ENCODE measurements at places on chromosomes 6 and 20.

DNA sequence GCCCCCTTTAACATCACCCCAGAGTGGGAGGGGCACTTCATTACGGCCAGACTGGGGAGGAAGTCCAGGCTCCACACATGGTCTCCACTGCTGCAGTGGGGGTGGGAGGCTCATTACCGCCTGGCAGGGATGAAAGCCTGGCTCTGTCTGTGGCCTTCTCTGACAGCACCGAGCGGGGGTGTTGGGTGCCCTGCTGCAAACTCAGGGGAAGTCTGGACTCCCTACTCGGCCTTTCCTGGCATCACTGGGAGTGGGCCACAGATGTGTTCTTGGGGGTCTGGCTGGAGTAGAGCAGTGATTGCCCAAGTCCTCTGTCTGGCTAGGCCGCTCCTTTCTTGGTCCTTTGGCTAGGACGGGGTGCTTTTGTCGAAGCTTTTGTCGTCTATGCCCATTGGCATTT is 27.1 kb downstream of the TTLL9 start:
- no peak for DNase-seq

DNA sequence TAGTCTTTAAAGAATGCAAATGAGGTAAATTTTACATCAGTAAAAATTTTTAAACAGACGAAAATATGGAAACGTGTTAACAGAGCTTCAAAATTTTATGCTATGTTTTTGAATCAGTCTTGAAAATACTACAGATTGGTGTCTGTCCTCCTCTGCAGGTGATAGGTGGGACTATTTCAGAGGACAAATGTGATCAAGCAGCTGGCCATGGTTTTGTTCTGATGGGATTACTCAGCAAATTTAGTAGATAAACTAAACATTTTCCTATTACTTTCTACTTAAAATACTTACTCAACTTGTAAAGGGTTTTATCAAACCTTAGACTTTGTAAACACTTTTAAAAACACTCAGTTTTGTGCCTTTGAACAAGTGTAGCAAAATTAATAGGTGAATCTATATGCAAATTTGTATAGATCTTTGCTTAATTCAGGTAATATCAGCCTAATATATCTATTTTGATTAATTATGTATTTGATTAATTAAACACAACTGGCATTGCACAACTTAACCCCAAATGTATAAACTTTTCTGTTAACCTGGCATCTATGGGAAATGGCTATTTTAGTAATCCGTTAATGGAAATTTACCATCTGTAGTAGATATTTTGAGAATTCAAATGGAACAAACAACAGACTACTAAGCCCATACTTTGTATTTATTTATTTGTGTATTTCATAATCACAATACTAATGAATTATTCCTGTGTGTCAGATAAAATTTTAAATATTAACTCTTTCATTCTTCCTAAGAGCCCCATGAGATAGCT is 22.5 kb downstream of the ADGRB3 start:
- DNase-seq: no peak

- DNase-seq: no peak
Observed at GRCh38 chr20:37356387-37356786, 10.4 kb downstream of the SRC start.

DNA sequence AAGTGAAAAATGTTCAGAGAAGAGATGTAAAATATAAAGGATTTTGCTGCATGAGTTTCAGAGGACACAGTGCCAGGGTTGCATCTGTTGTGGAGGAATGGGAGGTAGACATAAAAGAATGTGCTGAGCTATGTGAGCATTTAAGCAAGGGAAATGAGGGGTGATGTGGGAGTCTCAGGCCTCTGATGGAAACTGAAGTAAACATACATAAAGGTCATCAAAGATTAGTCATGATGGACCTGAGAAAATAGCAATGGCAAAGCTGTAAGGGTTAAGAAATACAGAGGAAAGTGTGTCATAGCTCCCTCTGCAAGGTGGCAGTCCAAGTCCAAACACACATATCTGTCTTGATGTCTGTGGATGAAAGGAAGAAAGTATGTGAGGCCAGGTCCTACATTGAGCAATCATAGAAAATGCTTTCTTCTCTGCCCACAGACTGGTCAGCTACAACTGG is 306.6 kb upstream of the ECI2 start:
- DNase-seq: no peak

DNA sequence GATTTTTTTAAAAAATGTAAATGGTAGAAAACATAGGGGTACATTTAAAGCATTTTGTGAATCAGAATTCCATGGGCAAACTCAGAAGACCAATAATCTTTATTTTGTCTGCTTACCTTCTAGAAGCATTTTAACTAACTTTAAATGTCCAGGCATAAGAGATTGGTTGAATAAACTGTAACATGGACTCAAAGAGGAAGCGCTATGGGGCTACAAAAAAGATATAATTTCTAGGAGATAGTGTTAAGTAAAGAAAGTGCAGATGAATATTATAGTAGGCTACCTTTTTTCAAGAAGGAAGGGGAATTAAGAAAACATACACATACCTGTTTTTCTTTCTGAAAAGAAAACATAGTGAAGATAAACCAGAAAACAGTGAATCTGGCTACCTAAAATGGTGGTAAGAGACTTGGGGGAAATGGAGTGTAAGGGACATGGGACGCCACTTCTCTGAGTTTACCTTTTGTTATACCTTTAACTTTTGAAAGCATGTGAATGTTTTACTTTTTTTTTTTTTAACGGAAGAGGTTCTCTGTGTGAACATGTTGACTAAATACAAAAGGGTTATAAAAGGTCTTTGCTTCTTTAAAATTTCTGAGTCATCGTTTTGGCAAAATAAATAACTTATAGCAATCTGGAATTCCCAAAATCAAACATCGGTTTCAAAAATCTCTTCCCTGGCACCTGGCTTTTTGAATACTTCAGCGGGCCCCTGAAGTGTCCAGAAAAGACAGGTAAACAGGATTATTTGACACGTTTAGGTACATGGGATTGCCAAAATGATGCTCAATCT is 133.4 kb downstream of the OR2B2 start:
- DNase-seq: no peak

DNA sequence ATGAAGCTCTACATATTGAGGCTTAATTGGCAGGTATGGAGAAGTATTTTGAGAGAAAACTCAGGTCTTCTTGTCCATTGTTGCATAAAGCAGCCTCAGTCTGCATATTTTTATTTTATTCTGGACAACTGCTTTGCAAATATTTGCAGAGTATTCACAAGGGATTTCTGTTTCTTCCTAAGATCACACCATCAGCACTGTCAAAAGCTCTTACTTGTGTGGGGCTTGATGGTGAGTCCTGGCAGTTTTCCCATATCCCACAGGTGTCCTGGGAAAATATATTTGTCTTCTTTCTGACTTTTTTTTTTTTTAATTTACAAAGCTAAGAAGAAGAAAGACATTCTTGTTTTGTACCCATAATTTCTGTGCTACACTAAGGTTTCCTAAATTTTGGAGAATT is 16.9 kb upstream of the MLIP start:
- no peak for DNase-seq

DNA sequence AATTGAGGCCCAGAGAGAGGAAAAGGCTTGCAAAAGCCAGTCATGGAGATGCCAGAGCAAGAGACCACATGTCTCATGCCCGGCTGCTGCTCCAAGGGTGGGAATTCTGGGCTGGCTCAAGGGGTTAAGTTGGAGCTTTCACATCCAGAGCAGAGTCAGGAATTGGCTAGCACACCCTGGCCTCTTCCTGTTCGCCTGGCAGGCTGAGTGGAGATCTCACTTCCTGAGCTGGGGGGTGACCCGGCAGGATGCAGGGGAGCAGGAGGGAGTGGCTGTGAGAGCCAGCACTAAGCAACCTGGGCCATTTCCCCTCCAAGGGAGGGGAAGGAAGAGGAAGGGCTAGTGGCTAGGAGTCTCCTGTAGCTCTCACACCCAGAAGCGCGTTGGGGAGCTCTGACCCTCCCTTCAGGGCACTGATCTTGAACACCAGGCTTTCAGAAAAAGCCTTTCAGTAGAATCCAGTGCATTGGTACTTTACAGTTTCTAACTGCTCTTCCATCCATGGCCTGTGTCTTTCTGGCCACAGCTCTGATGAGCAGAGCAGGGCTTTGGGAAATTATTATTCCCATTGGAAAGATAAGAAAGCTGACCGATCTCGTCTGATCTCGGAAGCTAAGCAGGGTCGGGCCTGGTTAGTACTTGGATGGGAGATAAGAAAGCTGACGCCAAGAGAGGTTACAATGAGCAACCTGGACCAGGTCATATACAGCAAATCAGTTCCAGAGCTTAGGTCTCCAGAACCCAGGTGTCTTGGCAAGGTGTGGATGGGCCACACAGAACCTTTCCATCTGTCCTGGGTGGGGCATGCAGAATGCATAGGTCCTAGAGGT is 2.2 kb upstream of the CCM2L start:
- no peak for DNase-seq

DNA sequence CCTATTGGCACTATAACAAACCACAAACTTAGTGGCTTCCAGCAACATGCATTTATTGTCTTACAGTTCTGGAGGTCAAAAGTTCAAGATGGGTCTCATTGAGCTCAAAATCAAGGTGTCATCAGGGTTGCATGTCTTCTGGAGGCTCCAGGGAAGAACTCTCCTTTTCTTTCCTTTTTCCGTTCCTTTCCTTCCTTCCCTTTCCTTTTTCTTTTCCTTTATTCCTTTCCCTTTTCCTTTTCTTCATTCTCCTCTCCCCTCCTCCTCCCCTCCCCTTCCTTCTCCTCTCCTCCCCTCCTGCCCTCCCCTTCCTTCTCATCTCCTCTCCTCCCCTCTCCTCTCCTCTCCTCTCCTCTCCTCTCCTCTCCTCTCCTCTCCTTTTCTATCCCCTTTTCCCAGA is 460.2 kb upstream of the CDH4 start:
- DNase-seq: no peak

GRCh38 chr6:166492092-166492741 is 94.3 kb downstream of the RAMACL start:
- DNase-seq: no peak

DNA sequence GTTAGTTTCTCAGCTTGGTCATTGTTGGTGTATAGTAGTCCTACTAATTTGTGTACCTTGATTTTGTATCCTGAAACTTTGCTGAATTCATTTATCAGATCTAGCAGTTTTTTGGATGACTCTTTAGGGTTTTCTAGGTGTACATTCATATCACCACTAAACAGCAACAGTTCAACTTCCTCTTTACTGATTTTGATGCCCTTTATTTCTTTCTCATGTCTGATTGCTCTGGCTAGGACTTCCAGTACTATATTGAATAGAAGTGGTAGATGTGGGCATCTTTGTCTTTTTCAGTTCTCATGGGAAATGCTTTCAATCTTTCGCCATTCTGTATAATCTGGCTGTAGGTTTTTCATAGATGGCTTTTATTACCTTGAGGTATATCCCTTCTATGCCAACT is 61.3 kb upstream of the HEY2 start:
- no peak for DNase-seq

GRCh38 chr6:21227486-21227885 is 366.1 kb upstream of the SOX4 start:
- DNase-seq: no peak

- DNase-seq: no peak
Observed at GRCh38 chr20:57650756-57651483, 30.7 kb upstream of the ZBP1 start.

- no peak for DNase-seq
Observed at GRCh38 chr20:24678351-24679106, 209.1 kb downstream of the SYNDIG1 start.

DNA sequence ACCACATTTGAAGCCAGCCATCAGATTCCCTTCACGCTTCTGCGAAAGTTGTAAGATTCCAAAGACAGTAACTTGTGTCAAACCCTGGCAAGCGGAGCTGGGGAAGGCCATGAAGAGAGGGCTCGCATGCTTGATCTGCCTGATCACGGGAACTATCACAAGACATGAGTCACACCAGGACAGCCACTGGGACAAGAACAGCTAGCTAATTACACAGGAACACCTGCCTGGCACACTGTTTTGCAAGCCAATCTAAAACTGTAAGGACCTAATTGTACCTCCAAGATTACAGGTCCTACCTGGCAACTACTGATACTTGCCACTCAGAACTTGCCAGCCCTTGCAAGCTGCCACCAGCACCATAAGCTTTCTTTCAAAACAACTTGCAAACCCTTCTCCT is 289.3 kb downstream of the KIF16B start:
- no peak for DNase-seq

GRCh38 chr20:31570021-31570463 is 35.0 kb upstream of the ID1 start:
- DNase-seq: no peak

GRCh38 chr20:57856658-57857057 is 146.8 kb upstream of the PMEPA1 start:
- DNase-seq: no peak

DNA sequence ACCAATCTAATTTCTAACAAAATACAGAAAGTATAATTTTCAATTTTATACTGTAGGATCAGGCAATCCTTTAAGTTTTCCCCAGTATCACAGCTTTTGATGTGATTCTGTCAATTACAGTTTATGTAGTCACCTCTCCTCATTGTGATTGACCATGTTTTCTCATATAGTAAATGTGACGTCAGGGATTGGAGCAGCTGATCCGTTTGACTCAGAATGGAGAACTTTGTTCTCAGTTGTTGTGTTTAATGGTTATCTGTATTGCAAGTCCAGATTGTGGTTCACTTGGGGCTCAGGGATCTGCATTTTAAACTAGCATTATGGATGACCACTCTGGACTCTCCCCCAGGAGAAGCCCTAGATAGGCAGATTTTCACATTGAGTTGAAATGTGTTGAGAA is 90.6 kb downstream of the DNAH8 start:
- DNase-seq: no peak

GRCh38 chr6:119902681-119903080 is 553.1 kb upstream of the MAN1A1 start:
- DNase-seq: no peak

DNA sequence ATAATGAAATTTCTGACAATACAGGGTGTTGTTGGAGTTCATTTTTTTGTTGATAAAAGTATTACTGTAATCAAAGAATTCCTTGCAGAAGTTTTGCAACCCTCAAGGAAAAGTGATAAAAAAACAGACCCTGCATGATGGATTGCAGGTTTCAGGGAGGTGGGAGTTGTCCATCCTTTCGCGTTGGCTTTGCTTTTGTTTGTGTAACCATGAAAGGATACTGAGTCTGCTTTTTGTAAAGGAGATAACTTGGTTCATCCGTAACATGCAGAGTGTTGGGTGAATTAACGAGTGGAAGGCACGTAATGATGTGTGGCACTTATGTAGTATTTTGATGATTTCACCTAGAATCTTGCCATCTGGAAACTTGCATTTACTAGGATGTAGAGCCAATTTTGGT is 23.6 kb downstream of the FOXO3 start:
- no peak for DNase-seq

GRCh38 chr20:47711046-47711752 is 74.1 kb downstream of the SULF2 start:
- no peak for DNase-seq
